ENCODE measurements at places on chromosomes 1 and 21.

- peak; percentile 97 for DNase-seq
Observed at GRCh38 chr1:17586172-17586964, 46.9 kb downstream of the ARHGEF10L start.

DNA sequence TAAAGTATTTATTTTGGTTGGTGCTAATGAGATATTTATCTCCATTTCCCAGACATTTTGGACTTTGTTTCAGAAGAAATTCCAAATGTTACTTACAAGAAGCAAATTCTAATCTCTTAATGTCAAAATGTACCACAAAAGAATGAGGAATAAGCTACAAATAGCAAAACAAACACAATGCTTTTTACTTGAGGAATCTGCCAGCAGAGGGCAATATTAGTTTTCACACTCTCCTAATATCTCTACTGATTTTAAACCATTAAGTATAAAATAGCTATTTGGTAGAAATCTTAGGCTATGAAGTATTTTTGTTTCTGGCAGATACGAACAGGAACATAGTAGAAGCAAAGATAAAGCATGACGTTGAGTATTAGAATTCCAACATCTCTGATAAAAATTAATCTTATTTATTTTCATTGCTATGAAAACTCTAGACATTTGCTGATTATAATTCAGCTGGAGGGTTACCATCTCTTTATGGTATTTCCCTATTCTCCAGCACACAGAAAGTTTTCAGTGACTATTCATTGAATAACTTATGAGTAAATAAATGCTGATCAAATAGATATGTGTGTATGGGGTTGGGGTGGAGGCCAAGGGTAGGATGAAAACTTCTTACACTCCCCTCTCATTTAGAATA, 13.4 kb upstream of the HMCN1 start:
- DNase-seq = peak; percentile 80

DNA sequence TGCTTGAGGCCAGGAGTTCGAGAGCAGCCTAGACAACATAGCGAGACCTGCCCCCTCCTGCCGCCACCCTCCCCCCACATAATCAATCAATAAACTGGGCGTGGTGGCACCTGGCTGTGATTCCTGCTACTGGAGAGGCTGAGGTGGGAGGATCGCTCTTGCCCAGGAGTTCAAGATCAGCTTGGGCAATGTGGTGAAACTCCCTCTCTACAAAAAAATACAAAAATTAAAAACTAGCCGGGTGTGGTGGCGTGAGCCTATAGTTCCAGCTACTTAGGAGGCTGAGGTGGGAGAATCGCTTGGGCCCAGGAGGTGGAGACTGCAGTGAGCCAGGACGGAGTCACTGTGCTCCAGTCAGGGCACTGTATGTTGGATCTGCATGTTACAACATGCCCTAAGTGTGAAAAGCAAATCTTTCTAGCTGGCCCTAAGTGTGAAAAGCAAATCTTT, 7.0 kb upstream of the MDM4 start:
- DNase-seq = no peak

DNA sequence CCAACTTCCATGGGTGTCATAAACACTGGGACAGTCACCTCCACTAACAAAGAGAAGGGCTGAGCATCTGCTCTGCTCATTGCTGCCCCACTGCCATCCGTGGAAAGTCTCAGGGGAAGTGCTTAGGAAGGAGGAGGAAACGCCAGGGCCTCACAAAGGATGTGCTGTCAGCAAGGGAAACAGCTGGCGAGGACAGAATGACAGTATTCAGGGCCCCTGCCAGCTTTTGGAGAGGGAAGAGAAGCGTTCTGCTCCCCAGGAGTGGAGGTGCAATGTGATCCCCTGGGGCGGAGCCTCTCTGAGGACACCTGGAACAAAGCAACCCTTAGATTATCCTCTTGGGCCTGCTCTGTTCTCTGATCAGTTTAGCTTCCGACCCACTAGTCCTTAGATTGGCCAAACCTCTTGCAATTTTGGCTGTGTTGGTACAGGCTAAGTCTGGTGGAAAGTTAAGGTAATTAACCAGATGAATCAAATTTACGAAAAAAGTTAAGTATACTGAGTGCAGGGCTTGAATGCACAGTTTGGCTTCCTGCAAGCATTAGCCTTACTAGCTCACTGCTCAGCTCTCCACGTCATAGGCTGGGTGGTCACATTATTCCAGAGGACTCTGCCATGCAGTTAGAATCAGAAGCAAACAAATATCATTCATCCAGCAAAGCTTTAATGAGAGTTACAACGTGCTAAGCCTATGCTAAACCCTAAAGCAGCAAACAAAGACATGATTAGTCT, 170.2 kb upstream of the NFIA start:
- DNase-seq = no peak

All from AG10803 (cell line).